ENCODE measurements at places on chromosomes 13 and 19. TPM values are rescaled to one million over a fixed set of nuclear protein-coding genes. Genes with fewer than 3 reads are reported as not detected.

ANGPTL4 gene
- 297 TPM for total RNA-seq

B3GNT8 gene
- total RNA-seq = not detected

JAK3 gene
- total RNA-seq = 0.32 TPM

ZNF728 gene
- not detected for total RNA-seq

ZNF559 gene
- 4.8 TPM for total RNA-seq

ZNF709 gene
- not detected for total RNA-seq

IL4I1 gene
- total RNA-seq = 0.88 TPM

NANOS3 gene
- total RNA-seq = 2.3 TPM

CGB8 gene
- 4.1 TPM for total RNA-seq

NAPSA gene
- total RNA-seq = 1.2 TPM

CCL25 gene
- not detected for total RNA-seq

CGB3 gene
- not detected for total RNA-seq

PRRG2 gene
- total RNA-seq = 0.94 TPM

Data from A549 treated with ZK216348 at 1 μM for 4 hours (cell line).